Mucosa of descending colon (tissue), 3 donors: ENCODE measurements at places on chromosomes 2 and 18.

- no peak for DNase-seq
These were observed 417.6 kb downstream of the SOX11 start for GRCh38 chr2:6109831-6110230.

GRCh38 chr2:96102596-96103186, 13.7 kb downstream of the ADRA2B start:
- peak; percentile 12 for DNase-seq

- DNase-seq: no peak
These were observed 112.1 kb downstream of the PLB1 start for GRCh38 chr2:28607730-28608499.

- no peak for DNase-seq
These were observed 6.0 kb downstream of the WDR54 start for GRCh38 chr2:74427551-74427950.

DNA sequence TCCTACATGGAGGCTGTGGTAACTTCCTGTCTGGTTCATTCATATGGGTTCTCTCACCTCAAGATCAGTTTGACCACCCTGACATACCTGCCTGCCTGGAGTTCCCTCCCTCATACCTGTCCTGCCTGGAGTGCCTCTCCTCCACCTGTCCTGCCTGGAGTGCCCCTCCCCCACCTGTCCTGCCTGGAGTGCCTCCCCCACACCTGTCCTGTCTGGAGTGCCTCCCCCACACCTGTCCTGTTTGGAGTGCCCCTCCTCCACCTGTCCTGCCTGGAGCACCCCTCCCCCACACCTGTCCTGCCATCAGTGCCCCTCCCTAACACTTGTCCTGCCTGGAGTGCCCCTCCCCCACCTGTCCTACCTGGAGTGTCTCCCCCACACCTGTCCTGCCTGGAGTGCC, 461.9 kb downstream of the PTPRM start:
- DNase-seq: no peak

GRCh38 chr2:29361231-29361630, 246.0 kb downstream of the CLIP4 start:
- no peak for DNase-seq

- DNase-seq: no peak
These were observed 38.0 kb downstream of the SPTBN1 start for GRCh38 chr2:54494087-54494486.

DNA sequence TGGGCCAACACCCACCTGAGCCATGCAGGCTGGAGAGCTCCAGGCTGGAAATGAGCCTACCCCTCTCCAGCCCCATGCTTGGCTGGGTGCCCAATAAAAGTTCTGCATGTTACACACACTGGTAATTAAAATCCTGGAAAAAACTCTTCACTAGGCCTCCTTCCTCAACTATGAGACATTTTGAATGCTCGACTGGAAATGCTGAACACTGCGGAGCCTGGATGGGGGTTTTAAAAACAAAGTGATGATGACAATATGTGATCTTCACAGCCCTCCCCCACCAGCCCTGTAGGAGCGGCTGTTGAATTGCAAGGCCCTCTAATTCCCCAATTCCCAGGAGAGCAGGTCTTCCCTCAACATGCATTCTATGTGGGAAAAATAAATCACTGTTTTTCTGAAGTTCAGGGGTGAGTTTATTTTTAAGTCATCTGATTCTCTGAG, 179.2 kb downstream of the TTC32 start:
- no peak for DNase-seq

- no peak for DNase-seq
These were observed 40.8 kb upstream of the CFAP36 start for GRCh38 chr2:55478610-55479304.

DNA sequence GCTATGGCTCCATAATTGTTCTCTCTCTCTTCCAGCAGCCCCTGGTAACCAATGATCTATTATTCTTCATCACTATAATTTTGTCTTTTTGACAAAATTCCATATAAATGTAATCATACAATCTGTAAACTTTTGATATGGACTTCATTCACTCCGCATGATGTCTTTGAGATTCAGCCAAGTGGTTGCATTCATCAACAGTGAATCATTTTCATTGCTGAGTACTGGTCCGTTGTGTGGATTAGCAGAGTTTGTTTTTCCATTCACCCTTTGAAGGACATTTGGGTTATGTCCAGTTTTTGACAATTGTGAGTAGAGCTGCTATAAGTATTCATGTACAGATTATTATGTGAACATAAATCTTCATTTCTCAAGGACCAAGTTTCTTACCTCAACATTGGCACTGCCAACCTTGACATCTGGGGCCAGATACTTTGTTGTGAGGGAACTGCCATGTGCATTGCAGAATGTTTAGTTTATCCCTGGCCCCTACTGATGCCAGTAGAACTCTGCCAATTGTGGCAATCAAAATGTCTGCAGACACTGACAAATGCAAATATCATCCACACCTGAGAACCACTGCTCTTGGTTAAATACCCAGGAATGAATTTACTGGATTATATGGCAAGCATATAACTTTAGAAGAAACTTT, 48.4 kb upstream of the BCL2L11 start:
- no peak for DNase-seq

DNA sequence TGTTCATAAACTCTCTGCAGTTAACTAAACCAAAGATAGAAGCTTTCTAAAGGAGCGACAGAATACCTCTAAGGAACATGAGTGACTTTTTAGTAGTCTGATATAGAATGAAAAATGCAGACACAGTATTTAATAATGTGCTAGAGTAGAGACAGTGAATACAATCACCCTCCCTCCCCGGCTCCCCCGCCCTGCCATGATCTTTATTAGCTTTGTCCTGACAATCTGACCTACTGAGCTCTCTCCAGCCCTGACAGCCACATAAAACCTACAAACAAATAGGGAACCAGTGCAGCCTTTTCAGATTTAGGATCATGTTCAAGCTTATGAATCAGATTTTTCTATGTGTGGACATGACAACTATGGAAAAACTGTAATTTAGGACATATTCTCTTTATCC, 777.6 kb upstream of the FANCL start:
- DNase-seq: no peak

- DNase-seq: no peak
These were observed 5.8 kb upstream of the CNDP1 start for GRCh38 chr18:74528478-74528877.

- no peak for DNase-seq
These were observed 58.3 kb upstream of the MAPRE3 start for GRCh38 chr2:26911911-26912861.

DNA sequence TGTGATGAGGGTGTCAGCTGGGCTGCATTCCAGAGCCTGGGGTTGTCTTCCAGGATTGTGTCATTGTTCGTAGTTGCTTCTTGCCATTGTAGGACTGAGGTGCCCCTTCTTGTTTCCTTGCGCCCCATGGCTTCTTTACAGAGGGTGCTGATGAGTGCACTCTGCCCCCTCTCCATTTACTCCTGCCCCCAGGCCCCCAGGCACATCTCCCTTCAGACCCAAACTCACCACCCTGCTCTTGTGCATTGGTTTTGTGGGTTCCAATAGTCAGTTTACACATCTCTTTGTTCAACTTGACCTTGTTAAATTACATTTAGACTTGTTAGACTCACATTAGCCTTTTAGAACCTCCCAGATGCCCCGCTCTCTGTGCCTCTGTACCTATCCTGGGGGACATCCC, 33.1 kb downstream of the HJURP start:
- DNase-seq: no peak

- no peak for DNase-seq
These were observed 9.0 kb upstream of the MLPH start for GRCh38 chr2:237478095-237478494.

DNA sequence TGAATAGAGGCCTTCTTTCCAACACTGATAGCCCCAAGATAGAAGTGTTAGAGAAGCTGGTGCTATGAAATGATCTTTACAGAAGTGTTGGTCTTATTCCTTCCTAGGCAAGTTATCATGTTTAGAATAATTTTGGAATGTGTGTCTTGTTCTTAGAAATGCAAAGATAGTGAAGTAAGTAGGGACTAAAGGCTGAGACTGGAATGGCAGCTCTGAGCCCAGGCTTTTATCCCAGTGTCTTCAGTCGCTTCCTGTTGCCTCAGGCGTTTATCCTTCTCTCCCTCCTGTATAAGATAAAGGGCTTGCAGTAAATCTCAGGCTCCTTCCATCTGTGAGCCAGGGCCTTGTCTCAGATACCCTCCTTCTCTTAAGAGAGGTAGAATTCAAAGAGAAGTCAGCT, 218.1 kb downstream of the TPGS2 start:
- no peak for DNase-seq

DNA sequence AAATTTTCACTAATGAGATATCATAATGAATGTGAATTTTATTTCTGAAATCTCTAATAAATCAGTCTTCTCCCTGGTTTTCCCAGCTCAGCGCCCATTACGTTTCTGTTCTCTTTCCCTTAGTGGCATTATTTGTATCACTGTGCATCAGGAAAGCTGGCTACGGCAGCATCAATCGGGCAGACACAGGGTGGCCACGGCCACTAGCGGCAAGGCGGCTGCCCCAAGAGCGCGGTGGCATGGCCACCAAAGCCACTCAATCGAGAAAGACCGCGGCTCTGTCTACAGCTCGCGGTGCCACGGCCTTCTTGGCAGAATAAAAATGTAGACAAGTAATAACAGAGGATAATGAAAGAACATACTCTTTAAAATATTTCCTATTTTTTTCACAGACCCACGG, 168.0 kb downstream of the RPIA start:
- DNase-seq: no peak

DNA sequence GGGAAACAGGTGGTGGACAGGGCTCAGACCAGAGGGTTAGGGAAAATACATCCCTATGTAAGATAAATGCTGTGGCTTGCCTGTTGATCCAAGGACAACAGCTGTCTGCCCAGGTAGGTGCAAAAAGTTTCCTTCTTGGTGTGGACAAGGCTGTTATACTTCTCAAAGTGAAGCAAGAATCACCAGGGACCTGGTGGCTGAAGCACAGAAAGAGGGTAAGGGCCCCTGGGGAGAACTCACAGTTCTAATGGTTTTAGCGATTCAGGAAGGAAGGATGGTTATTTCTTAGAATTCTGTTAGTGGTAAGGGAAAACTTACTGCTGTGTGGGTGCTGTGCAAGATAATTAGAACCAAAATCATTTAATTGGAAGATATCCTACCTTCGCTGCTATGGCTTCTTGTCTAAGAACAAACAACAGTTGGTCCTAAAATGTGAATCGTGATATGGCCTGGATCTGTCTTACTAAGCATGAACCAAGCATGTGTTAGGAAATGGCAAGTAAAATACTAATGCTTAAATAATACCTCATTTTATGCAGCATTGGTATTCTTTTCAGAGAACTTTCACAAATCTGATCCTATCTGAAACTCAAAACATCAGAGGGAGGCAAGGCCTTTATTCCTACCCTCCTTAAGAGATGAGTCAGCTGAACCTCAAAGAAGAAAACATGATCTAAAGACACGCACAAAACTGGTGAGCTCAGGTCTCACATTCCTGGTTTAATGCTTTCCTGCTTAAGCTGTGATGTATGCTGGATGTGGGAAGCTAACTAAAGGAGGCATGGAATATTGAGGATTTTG, 159.2 kb upstream of the THUMPD2 start:
- DNase-seq: no peak

DNA sequence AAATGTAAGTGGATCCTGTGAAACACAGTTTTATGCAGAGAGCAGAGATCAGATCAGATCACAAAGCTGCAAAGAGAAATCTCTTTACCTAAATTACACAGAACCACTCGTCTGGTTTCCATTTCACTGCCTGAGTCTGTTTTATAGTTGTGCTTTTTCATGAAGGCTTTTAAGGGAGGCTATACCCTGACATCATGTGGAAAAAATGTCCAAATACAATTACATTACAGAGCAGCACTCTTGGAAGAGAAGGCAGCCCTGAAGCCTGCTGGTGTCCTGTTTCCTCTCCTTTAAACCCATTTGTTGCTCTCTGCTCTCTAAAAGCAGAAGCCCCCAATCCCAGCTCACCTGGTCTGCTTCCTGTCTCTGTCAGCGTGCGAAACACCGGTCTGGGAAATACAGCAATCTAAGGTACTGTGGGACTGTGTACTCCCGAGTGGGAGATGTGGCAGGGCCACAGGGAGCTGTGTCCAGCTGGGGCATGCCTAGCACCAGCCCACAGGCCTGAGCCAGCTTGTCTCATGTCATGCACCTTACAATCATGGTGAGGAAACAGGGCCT, 24.8 kb upstream of the ZFP36L2 start:
- no peak for DNase-seq

DNA sequence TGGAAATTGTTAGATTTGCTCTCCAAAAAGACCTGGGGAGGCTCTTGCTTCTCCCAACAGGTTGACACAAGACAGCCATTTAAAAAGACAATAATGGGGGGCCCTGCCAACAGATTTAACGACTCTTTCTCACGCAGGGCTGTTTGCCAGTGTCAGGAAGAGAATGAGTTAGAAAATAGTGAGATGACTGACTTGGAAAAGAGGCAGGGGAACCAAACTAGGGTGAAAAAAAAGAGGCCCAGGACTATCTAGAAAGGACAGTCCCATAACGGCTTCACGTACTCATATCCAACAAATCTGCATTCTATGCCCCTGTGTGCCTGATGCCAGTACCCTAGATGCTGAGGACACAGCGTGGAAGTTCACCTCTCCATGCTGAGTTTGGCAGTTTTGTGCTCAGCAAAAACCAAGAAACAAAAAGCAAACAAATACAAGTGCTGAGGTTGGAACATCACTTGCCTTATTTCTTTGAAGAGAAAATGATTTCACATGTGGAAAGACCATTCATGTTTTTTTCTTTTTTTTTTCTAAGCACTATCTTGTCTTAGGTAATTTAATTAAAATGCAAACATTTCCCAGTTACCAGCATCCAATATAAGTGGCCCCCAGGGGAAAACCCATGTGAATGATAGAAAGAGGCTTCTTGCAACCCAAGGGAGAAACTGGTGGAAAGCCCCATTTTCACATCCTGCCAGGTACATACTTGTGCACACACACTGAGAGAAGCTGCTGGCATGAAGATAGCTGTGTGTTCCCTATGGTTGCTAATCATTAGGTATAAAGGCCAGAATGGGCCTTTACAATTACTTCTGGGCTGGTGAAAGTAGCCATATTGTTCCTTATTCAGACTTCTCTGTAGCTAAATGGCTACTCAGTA, 10.6 kb upstream of the WIPF1 start:
- no peak for DNase-seq

- no peak for DNase-seq
These were observed 60.8 kb downstream of the SETBP1 start for GRCh38 chr18:44741511-44741910.

DNA sequence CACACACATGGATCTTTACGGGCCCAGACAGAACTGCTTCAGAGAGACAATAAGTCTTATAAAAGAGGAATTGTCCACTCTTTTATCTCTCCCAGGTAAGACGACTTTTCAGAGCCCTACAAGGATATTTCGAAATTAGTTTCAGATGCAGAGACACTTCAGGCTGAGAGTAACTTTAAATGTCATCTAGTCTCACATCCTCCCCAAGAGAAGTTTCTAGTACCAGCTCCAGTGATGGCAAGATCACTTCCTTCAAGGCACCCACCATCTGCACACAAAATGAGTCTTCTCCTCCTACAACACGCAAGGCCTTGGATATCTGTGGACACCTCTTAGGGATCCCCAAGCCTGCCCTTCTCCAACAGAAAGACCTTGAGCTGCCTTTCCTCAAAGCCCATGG, 39.0 kb upstream of the KLHL29 start:
- no peak for DNase-seq

- DNase-seq: no peak
These were observed 167.6 kb downstream of the UXS1 start for GRCh38 chr2:106026271-106027190.
